ENCODE measurements at places on chromosomes 6 and 20.

- no peak for DNase-seq
Observed at GRCh38 chr6:112245511-112246203, 8.7 kb downstream of the LAMA4 start.

- no peak for DNase-seq
Observed at GRCh38 chr20:16708602-16709001, 21.2 kb upstream of the SNRPB2 start.

DNA sequence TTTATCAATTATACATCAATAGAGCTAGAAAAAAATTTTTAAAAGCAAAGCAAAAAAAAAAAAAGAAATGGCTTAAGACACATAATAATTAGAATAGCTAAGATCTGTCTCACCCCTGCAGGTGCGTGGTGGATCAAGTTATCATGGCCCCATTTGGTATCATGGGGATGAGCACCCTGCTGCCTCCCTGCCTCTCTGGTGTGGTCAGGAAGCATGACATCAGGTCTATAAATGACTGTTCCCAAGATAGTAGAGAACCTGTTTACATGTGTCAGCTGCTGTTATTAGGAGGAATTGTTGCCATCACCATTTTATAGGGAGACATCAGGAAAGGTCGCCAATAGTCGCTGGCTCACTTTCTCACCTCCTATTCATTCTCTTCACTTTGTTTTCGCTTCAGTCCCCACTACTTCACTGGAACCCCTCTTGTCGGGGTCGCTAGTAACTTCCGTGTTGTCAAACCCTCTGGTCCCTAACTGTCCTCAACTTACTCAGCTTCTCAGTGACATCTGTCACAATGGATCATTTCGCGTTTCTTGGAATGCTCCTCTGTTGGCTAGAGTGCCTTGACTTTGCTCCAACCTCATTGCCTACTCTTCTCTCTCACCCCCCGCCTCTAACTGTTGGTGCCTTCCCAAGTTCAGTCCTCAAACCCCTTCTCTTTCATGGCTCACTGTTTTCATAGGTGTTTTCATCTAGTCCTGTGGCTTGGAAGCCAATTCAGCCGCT is 4.7 kb downstream of the DNTTIP1 start:
- DNase-seq: no peak

- DNase-seq: no peak
Observed at GRCh38 chr6:167845856-167846255, 19.1 kb downstream of the AFDN start.

- no peak for DNase-seq
Observed at GRCh38 chr6:153957394-153957793, 81.6 kb upstream of the OPRM1 start.

- no peak for DNase-seq
Observed at GRCh38 chr6:80636689-80637088, 530.2 kb downstream of the BCKDHB start.

GRCh38 chr20:19683188-19683587 is 74.9 kb upstream of the RIN2 start:
- DNase-seq: no peak

DNA sequence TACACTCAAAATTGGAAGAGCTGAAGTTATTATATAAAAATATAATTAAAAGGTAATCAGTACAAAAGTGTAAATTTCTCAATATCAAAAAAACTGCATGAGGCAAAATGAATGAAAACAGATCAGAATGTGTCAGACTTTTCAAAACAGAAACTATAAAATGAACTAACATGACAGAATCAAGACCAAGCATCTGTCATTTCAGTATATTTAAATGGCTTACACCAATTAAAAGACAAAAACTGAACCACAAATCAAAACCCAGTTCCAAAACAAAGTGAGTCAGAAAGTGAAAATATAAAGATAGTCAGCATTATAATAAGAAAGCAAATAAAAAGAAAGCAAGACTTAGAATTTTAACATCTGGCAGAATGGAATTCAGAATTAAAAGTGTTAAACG is 289.7 kb downstream of the UBE3D start:
- DNase-seq: no peak

- no peak for DNase-seq
Observed at GRCh38 chr6:112761740-112762139, 414.6 kb downstream of the RFPL4B start.

- no peak for DNase-seq
Observed at GRCh38 chr6:62923728-62924127, 287.5 kb upstream of the FKBP1C start.

Data from hematopoietic multipotent progenitor cell treated with erythropoietin and hydrocortisone succinate and interleukin-3 and kit ligand, for 15 days (in vitro differentiated cells).